ENCODE measurements at places on chromosomes 13 and 19. TPM values are rescaled to one million over a fixed set of nuclear protein-coding genes. Genes with fewer than 3 reads are reported as not detected.

DNA sequence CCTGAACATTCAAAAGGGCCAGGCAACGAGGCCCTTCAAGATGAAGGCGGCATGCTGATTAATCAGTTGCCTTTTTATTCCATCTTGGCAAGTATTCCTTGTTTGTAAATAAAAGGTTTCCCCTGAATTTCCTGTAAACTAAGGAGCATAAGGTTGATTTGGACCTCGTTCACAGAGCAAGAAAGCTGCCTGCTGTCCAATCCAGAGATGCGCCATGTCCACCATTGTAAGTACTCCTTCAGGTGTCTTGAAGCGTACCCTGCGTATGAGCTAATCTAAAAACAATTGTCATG is 884.7 kb downstream of the PCDH9 start:
- no peak for DNase-seq

- no peak for DNase-seq
These were observed 5.7 kb downstream of the PGPEP1 start for GRCh38 chr19:18346091-18346490.

DNA sequence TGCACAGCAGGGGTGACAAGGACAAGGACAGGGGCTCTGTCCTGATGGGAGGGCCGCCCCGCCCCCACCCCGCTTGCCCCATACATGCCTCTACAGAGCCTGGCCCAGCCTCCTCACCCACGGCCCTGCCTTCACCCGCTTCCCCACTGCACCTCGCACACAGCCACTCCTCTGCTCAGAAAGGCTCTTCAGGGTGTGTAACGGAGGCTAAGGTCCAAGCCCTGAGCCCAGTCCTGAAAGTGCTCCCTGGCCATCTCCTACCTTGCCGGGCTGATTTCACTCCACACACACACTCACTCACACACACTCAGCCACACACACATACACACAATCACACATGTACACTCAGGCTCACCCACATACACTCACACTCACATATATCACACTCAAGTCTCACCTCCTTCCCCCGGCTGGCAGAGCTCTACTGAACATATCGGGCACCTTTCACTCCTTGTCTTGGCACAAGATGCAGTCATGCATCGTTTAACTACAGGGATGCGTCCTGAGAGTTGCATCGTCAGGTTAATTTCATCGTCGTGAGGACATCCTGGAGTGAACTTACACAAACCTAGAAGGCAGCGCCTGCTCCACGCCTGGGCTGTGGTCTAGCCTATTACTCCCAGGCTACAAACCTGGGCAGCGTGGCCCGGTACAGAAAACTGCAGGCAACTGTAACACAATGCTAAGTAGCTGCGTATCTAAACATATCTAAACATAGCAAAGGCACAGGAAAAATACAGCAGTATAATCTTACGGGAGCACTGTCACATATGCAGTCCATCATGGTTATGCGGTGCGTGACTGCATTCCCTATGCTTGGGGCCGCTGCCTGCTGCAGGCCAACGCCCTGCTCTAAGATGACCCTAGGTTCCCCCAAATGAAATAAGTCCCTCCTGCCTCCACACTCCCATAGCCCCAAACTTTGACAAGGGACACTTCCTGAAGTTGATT is 13.1 kb downstream of the EPS15L1 start:
- DNase-seq = no peak

GRCh38 chr13:93248627-93249047 is 22.0 kb downstream of the GPC6 start:
- peak; percentile 82 for DNase-seq

The SERPINE3 gene
- total RNA-seq = not detected

The LGI4 gene
- not detected for total RNA-seq

- DNase-seq = peak; percentile 63
These were observed 195.5 kb downstream of the RGCC start for GRCh38 chr13:41652735-41653361.

GRCh38 chr19:38224014-38224862 is at the start of gene DPF1:
Gene DPF1, minus strand, starts transcription at chr19:38224222. Its CDS starts 80 bp downstream, at chr19:38224142.
- DNase-seq = peak; percentile 76

- no peak for DNase-seq
These were observed at the start of gene TUBB4A for GRCh38 chr19:6501740-6502648. Gene TUBB4A, minus strand, starts transcription at chr19:6502309. Its CDS starts 97 bp downstream, at chr19:6502212.

- DNase-seq = no peak
These were observed 693.7 kb downstream of the UQCRFS1 start for GRCh38 chr19:28519218-28519779.

DNA sequence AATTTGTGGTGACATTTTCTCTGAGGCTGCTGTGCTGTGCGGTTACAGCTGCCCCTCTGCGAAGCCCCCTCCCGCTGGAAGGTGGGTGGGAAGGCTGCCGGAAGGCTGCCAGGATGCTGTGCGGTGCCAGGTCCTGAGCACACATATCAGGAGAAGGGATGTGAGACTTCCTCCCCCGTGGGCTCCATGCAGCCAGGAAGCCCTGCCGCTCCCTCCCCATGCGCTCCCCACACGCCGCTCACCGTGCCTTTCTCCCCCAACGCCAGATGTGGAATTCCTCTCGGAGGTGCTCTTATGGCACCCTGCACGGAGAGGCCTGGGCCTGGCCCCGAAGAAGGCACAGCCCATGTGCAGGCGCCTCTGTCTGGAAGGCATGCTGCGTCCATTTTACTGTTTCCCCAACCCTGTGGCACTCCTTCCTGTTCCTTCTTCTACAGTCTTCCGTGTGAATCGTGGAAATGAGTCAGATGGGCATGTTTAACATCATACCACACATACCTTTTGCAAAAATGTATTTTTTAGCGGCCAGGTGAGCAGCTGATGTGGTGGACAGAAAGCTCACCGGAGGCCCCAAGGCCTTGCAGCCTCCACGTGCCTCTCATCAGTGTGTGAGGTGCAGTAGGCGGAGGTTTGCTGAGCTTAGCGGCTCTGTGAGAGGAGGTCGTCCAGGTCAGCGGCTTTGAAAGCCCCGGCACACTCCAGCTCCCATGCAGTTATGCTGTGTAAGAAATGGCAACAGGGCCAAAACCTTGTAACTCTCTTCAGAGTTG is 88.0 kb downstream of the ATP11A start:
- no peak for DNase-seq

DNA sequence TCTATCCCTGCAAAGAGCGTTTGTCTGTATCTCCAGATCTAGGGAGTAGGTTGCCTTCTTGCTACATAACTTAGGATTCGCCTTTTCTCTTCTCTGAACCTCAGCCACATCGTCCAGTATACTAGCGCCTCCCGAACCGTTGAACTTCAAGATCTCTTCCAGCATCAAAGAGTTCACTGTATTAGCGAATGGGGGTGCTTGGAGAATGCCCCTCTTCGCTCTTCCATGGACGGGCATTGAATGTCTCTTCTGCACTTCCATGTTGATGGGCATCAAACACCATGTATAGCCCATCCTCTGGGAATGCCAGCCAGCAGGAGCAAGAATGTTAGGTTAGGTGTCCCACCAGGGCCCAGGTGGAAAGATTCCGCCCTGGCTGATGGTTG is 575 bp upstream of the OXGR1 start:
- no peak for DNase-seq

DNA sequence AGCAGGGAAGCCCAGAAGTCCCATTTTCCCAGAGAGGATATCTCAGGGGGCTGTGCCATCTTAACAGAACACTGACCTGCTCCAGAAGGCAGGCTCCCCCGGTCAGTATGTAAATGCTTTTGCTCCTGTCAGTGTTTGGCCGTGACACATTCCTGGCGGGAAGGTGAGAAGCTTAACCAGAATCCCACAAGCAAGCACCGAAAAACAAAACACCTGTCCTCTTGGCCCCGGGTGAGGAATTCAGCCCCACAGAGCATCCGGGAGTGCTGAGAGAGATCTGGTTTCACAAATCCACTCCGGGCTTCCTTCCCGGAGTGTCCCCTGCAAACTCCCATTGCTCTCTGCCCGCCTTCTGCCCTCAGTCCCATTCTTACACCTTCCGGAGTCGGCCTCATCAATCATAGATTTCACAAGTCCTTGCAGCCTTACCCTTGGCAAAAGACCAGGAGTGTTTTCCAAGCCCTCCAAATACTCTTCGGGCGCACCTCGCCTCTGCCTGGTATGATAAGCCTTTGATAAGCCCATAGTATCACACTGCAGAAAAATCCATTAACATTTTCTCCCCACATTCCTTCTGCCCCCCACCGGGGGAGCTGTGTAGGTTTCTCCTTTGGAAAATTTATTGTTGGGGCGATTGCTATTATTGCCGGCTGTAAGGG is 12.2 kb downstream of the TPM4 start:
- DNase-seq = no peak

- no peak for DNase-seq
These were observed 617.5 kb upstream of the KLF12 start for GRCh38 chr13:74751739-74752138.

DNA sequence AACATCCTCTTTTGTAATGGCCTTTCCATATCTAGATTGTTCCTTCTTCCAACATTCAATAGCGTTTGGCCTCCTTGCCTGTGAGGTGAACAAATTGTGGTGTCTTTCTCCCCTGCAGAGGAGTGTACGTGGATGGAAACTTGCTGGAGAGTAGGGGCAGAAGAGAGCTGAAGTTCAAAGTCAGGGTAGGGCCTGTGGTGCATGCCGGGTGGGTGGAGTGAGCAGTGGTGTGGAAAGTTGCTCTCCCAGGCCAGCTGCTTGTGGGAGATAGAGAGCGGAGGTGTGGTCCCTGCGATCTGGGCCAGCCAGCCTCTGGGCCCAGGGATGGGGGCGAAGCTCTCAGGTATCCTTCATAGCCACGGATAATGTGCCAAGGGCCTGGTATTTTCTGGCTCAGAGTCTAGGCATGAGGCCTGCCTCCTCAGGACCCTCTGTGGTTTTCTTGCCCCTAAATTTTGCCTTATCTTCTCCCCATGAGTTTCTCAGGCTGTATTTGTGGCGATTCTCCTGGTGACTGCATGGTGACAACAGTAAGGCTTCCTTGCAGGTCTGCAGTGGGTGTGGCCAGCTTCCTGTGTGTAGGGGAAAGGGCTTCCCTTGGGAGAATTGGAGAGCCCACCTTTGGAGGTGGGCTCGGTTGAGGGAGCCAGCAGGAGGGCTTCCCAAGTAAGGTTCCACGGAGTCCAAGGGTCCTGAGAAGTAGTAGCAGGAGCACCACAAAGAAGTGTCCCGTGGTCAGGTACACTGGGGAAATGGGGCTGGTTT is 6.7 kb downstream of the RGCC start:
- no peak for DNase-seq

The SBK2 gene
- 0.71 TPM for total RNA-seq

The ZNF845 gene
- 9.8 TPM for total RNA-seq

DNA sequence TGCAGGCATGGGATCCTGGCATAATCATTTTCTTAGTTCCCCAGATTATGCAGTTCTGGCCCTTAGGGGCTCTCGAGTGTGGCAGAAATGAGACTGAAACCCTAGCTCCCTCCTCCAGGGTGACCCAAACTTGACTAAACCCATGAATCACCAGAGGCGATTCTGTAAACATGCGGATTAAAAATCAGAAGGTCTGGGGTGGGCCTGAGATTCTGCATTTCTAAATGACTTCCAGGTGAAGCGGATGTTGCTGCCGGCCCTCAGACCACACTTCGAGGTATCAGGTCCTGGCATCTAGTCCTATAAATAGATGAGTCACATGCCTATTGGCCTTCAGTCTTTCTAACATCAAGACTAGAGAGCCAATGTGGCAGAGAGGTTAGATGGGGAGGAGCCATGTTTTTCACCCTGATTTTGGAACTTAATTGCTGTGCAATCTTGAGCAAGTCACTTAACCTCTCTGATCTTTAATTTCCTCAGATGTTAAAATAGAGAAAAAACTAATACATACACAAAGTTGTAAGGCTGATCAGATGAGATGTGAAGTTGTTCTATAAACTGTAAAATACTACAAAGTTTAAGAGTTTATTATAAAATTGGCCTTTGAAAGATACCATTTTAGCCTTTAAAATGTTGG is 431.2 kb downstream of the FOXO1 start:
- DNase-seq = peak; percentile 76

GRCh38 chr13:44198826-44199225 is 174.8 kb upstream of the SERP2 start:
- DNase-seq = no peak

DNA sequence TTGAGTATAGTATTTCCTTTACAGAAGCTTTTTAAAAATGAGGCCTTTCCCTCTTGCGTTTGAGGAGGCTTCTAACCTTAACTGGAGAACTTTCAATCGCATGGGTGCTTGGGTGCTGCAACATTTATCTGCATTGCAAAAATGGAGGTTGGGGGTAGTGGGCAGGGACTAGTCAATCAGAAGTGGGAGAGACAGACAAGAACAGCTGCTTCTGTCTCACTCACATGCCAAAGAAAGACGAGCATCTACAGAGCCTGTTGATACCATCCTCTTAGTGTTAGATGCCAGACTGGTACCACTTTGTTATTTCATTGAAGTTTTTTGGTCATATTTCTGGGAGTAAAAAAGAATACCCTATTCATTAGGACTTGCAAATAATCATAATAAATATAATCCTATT is 1292.2 kb downstream of the UQCRFS1 start:
- DNase-seq = no peak

DNA sequence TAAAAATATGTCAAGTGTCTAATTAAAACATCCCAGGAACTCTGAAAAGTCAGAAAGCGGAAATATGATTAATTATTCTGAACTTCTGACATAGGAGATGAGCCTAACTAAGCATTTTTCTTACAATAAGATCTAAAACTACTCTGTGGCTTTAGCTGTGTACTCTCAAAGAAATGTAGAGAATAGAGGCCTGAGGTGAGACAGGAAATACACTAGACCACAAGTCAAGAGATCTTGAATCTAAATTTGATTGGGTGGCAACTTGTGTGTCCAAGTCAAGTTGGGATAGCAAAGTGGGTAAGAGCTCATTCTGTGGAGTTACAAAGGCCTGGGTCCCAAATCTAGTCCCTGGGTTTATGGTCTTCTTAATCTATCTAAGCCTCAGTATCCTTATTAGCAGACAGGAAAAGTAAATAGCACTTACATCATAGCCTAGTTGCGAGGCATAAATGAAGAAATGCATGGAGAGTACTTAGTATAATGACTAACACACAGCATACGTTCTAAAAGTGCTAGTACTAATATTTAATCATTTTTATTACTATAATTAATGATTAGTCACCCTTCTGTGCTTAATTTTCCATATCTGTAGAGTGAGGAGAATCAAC is 9.4 kb upstream of the LRRC63 start:
- no peak for DNase-seq

The SLC17A7 gene
- total RNA-seq = 0.46 TPM

The C5AR2 gene
- not detected for total RNA-seq

The C19orf33 gene
- 2.1 TPM for total RNA-seq

The ZNF708 gene
- total RNA-seq = 7.0 TPM

The CD177 gene
- not detected for total RNA-seq

The TUBA3C gene
- not detected for total RNA-seq

Measured in LHCN-M2 (cell line).